Activated T-helper 1 cell treated with Interleukin-2 at 50 U/mL for 16 hours (primary cell): ENCODE measurements at places on chromosomes 4 and X.

DNA sequence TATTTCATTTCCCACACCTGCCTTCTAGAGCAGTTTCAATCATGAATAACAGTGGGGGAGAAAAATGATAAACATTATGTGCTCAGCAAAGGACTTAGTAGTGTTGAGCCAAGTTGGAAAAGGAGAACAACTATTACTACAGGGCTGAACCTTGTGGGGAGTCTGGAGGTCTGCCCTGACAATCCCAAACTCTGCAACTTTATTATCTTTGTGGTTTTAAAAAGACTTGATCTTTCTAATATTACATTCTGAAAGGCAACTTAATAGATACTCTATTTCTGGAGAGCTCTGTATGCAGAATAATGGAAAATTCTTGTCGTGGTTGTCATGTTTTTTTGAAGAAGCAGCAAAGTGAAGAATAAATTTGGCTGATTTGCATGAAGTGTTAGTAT is 116.1 kb downstream of the SPCS3 start:
- no peak for DNase-seq

- no peak for DNase-seq
Observed at GRCh38 chrX:12843668-12844279, 23.1 kb upstream of the TLR7 start.

GRCh38 chr4:1475277-1476139 is 69.3 kb upstream of the NKX1-1 start:
- no peak for DNase-seq

DNA sequence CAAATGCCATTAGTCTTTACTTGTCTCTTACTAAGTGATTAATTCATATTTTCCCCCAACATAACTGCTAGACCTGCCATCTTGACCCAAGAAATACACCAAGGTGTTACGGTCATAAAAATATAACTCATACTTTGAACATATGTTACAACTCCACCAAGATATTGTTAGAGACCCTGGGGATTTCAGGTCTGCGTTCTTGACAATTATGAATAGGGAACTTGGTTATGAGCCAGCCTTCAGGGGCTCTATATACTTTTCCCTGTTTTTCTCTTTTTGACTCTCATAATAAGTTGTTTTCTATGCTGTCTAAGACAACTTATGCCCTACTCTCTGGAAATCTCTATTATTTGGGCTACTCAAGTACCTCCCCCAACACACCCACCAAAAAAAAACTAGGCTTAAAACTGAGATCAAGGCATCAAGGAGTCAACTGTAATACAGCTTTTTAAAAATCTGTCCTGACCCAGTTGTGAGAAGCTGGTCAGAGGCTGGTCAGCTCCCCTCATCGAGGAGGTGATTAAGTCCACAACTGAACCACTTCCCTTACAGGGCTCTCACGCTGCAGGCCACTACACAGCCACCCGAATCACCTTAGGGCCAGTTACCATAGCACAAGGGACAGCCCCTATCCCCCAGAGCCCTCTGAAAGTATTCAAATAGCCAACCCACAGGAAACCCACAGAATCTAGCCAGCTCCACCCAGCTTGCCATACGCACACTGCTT is 10.5 kb upstream of the TLR3 start:
- DNase-seq = no peak

- DNase-seq = no peak
Observed at GRCh38 chr4:54017308-54017707, 47.1 kb downstream of the CHIC2 start.

- DNase-seq = no peak
Observed at GRCh38 chr4:37662861-37663390, 23.2 kb downstream of the RELL1 start.

DNA sequence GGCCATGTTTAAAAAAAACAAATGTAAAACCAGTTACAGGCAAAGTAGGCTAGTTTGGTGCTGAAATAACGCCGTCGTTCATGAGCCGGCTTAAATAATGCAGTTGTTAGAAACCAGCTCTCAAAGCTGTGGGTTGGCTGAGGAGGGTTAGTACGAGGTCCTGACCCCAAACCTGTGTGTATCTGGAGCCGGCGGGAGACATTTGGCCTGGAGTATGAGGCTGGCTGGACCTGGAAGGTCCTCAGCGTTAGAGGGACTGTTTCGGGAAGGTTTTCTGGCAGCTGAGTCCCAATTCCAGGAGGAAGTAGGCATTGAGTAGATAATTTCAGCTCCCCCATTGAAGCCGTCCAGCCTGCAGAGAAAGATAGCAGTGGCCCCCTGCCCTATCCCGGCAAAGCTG is 73.4 kb upstream of the PPP2R3B start:
- DNase-seq = no peak
